ENCODE measurements at places on chromosomes 2 and 18. TPM values are rescaled to one million over a fixed set of nuclear protein-coding genes. Genes with fewer than 3 reads are reported as not detected.

DNA sequence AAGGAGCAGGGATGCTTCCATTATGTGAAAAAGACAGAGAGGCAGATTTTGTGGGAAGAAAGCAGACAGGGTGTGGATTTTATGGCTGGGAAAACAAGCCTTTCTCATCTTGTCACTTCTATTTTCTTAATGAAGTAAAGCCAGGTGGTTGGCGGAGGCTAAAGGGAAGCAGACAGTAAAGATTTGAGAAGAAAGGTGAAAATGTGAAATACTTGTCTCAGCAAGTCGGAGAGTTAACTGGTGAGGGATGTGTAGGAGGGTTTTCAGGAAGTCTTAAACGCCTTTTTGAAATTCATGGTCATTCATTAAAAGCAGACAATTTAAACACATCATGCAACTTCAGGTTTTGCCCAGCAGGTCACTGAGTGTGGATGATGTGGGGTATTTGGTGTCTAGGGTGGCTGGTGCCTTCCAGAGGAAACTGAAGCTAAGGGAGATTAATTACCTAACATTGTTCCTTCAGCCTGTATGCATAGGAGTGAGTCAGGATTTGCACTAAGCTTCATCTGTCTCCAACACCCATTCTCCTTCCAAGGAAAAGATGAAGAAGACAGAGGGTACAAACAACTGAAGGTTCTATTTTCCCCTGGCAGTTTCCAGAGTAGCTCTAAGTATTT, 20.7 kb downstream of the SLC14A2 start:
- no peak for DNase-seq

GRCh38 chr2:26696351-26696816, 3.9 kb downstream of the KCNK3 start:
- DNase-seq, result peak; percentile 99

DNA sequence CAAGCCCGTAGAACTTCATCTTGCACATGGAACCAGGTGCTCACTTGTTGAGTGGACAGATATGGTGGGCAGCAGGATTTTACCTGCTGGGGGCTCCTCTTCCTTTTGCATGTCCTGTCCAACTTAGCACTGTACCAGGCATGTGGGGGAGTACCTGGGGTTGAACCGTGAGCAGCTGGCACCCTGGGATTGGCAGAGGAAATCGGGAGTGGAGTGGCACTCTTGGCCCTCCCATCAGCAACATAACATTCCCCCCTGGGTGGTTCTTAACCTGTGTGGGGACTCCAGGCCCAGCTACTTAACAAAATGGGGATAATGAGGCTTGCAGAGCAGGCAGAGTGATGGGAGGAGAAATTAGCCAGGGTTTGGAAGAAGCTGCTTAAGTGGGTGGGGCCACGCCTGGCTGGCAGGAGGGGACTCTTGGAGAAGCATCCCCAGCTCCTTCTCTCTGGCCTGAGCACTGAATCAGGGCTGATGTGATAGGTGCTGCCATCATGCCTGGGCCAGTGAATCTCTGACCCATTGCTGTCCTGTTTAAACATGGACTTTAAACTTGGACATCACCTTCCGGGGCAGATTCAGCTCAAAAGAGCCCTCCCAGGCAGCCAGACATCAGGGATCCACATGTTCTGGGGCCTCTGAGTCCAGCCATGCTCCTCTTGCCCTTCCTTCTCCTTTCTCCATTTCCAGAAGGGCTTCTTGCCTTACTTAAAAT, 15.5 kb downstream of the FOSL2 start:
- no peak for DNase-seq

The UBXN2A gene
- 13.9 TPM for total RNA-seq

GRCh38 chr18:44811572-44812125, 131.0 kb downstream of the SETBP1 start:
- no peak for DNase-seq

The TXNL4A gene
- total RNA-seq, result 21.1 TPM

The FZD7 gene
- 39.1 TPM for total RNA-seq

The FEV gene
- not detected for total RNA-seq

The MTA3 gene
- 27.2 TPM for total RNA-seq

DNA sequence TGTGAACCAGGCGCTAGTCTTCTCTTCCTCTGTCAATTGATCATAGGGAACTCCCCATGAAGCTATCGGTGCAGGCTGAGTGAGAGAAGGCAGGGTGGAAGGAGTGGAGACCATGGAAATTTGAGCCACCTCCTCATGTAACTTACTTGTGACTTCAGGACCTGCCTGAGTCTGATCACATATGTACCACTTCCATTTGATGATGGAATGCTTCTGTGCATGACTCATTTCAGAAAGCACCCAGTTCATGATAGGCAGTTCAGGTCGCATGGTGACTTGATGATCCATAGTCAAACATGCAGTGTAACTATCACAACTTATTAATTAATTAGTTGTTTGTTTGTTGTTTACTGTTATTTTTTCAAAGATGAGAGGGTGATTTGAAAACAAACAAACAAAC, 1296.7 kb downstream of the SUCLG1 start:
- DNase-seq, result no peak

DNA sequence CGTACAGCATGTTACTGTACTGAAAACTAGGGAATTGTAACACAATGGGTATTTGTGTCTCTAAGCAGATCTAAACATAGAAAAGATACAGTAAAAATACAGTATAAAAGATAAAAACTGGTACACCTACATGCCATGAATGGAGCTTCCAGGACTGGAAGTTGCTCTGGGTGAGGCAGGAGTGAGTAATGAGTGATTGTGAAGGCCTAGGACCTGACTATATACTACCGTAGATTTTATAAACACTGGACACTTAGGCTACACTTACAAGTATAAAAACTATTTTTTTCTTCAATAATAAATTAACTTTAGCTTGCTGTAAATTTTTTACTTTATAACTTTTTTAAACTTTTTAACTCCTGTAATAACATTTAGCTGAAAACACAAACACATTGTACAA, 324.4 kb upstream of the TNP1 start:
- DNase-seq, result no peak

GRCh38 chr2:50763776-50764175, 268.2 kb downstream of the NRXN1 start:
- DNase-seq, result no peak

The CHRND gene
- total RNA-seq, result not detected

The TP53I3 gene
- total RNA-seq, result 47.3 TPM

- DNase-seq, result no peak
Observed at GRCh38 chr2:56314796-56315195, 131.0 kb downstream of the CCDC85A start.

- no peak for DNase-seq
Observed at GRCh38 chr2:148643421-148643820, 1.1 kb upstream of the EPC2 start.

DNA sequence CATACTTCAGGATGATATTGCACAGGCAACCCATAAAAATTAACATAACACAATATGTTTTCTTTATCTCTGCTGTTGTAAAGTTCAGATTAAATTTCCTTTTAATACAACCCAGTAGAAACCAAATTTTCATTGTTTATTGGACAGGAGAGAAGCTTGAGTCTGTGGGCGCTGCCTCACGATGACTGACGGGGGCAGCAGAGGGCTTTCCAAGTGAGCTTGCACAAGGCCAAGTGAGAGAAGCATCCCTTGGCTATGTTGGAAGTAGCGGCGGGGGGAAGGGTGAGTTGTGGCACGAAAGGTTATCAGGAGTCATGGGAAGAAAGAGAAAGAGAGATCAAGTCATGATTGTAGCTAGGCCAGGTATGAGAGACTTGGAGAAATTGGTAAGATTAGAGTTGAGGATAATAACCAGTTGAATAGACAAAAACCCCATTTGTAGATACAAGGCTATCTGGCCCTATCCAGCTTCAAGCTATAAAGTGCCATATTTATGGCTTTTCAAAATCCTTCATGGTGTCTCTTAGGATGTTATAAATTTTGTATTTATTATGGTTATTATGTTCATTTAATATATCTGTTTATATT, 413.7 kb upstream of the FAM98A start:
- peak; percentile 29 for DNase-seq

- no peak for DNase-seq
Observed at GRCh38 chr2:84972207-84972783, 1.3 kb downstream of the KCMF1 start.

The SPHKAP gene
- total RNA-seq, result not detected

DNA sequence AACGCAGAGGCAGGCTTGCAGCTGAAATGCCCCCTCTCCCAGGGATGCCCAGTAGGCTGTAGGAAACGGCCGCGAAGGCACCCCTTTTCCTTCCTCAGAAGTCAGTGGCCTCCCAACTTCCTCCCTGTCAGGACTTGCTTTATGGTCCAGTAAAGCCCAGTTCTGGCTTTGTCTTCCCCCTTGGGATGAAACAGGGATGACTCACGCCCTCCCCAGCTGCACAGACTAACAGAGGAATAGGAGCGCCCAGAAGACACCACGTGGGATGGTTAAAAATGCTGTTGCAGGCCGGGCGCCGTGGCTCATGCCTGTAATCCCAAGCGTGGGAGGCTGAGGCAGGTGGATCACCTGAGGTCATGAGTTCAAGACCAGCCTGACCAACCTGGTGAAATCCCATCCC, 6.9 kb downstream of the CREG2 start:
- DNase-seq, result peak; percentile 53

DNA sequence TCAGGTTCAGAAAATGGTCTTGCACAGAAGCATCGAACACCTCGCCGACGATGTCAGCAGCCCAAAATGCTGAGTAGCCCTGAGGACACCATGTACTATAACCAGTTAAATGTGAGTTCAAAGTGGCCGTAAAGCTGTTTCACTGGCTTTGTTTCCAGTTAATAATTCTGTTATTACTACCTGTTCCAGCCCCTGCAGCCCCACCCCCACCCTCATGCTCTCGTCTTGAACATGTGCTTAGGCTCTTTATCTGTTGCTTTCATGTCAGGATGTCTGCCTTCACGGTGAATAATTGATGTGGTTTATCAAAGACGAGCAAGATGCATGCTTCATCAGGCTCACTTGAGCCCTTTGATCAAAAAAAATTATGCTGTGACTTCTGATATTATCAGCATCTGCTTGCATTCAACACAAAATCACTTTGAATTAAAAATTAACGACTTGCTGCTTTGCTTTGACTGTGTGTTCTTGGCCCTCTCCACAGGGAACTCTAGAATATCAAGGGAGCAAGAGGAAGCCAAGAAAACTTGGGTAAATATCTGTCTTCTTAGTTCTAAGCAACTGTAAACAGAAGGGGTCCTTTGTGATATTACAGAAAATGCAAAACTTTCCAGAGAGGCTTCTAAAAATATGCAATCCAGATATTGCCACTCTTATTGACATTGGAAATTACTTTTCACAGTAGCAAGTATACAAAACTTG, 63.4 kb upstream of the SP5 start:
- DNase-seq, result no peak

GRCh38 chr2:1550076-1550475, 136.8 kb downstream of the TPO start:
- no peak for DNase-seq

DNA sequence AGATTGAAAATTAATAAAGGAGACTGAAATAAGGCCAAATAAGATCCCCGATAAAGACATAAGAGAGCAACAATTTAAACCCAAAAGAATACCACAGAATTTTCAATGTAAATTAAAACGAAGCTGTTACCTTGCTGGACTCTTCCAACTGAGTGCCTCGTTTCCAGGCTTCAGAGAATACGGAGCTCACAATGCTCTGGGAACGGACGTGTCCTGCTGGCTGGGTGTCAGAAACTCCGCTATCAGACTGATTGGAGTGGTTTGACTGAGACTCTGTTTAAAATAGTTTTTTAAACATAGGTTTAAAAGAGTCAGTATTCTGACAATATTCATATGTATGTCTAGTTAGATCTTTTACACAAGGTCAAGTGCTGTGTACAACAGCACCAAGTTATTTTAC, 90.4 kb downstream of the RAPH1 start:
- no peak for DNase-seq

The CTAGE1 gene
- total RNA-seq, result under 0.01 TPM

GRCh38 chr2:190977505-190977904, 36.5 kb downstream of the STAT1 start:
- DNase-seq, result no peak

DNA sequence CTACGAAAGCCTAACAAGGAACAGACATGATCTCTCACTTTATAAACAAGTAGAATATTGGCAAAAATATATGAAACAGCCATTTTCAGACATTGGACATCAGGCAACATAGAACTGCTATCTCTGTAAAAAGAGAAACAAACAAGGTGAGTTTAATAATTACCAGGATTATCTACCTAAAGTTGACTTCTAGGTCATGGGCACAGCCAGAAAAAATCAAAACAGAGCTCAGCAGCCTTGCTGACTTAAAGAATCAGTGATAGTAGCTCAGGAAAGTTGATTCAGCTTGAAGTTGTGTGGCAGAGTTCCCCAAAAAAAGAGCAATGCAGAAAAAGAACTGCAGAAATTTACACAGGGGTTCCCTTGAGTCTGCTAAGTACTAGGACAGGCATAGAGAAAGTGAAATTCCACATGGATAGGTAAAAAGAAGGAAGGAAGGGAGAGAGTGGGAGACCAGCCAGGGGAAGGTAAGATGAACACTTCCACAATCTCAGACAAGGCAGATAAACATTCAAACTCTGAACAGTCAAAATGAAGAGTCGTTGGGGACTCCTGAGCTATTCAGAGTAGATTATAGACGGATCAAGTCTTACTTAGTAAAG, 102.0 kb downstream of the EXOC6B start:
- DNase-seq, result no peak

DNA sequence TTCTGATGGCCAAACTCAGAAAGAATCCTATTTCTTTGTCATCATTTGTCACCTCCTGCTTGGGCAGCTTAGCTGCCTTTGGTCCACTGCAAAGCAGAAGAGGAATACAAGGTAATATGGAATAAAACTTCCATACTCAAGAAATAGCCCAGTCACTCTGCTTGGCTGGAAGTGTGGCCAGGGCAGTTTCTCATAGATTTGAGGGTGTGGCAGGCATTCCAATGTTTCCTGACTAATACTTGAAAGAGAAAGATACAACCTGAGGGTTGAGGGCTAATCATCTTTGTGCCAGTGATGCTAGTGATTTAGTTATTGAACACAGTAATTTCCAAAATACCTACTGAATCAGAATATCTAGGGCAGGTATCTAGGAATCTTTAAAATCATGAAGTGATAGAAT, 83.1 kb downstream of the FAM161A start:
- DNase-seq, result peak; percentile 12

- DNase-seq, result no peak
Observed at GRCh38 chr18:68098655-68099054, 582.1 kb upstream of the DSEL start.

The B3GNT7 gene
- 0.17 TPM for total RNA-seq

The TXNDC2 gene
- not detected for total RNA-seq

DNA sequence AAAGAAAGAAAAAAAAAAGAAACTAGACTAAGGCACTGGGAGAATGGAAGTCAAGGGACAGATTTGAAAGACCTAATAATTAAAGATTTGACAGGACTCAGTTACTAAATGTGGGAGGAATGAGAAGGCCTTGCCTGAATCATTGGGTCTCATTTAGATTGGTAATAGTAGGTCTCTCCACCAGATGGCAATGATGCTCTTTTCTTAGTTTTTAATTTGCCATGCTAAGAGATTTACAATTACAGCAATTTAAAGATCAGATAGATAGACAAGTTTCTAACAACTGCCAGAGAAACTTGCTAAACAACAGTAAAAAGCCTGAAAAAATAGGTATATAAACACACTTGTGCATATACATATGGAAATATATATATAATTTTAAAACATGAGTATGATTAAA, 153.0 kb downstream of the TMEM247 start:
- peak; percentile 59 for DNase-seq

GRCh38 chr2:226699321-226699720, 100.3 kb downstream of the IRS1 start:
- DNase-seq, result peak; percentile 52
